ENCODE measurements at places on chromosomes 12 and 14.

DNA sequence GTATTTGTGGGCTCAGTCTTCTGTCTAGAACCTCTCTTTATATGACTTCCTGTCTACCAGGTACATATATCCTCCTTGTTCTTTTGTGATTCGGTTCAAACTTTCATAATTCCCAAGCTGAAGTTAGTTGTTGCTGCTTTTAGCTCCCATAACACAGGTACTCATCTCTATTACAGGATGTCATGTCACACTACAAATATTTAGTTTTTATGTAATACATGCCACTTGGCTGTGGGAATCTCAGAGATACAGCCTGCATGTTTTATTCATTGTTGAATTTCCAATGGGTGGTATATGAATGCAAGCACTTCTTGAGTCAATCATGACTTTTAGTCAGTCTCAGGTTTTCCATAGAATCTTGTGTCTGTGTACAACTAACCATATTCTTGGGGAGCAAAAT lies 122.7 kb downstream of the SINHCAF start:
- no peak for DNase-seq

- DNase-seq = no peak
Observed at GRCh38 chr12:101108130-101108529, 101.9 kb downstream of the SLC5A8 start.

DNA sequence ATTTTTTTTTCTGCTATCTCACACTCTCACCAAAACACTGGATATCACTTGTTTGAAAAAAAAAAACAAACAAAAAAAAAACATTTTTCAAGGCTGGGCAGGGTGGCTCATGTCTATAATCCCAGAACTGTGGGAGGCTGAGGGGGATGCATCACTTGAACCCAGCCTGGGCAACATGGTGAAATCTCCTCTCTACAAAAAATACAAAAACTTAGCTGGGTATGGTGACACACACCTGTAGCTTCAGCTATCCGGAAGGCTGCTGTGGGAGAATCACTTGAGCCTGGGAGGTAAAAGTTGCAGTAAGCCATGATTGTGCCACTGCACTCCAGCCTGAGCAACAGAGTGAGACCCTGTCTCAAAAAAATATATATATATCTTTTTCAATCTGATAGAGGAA lies 66.2 kb downstream of the EPS8 start:
- DNase-seq = no peak

DNA sequence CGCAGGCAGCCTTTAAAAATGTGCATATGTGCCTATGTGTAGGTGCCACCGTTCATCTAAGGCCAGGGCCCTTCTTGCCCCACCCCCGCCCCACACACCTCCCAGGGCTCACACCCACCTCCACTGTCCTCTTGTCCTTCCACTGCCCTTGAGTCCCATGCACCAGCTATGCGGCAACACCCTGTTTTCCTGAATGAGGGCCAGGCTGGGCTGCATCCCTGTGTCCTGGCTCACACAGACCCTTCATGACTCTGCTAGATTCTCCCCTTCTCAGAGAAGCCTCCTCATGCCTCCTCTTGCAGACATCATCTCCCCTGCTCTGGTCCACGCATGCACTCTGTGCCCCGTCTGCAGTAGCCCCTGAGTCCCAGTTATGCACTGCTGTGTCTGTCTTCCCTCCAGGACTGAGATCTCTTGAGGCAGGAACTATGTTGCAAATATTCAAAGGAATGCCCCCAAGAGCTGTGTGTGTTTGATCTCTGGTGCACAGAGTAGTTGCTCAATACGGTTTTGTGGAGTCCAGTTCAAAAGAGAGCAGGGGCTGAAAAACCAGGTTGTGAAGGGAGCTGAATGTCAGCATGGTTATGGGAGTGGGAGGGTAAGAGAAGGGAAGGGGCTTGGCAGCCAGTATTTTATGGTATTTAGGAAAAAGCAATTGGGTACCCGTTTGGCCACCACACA lies 47.3 kb upstream of the ESRRB start:
- DNase-seq = no peak

GRCh38 chr12:69996722-69997121 lies 171.7 kb downstream of the MYRFL start:
- DNase-seq = no peak

DNA sequence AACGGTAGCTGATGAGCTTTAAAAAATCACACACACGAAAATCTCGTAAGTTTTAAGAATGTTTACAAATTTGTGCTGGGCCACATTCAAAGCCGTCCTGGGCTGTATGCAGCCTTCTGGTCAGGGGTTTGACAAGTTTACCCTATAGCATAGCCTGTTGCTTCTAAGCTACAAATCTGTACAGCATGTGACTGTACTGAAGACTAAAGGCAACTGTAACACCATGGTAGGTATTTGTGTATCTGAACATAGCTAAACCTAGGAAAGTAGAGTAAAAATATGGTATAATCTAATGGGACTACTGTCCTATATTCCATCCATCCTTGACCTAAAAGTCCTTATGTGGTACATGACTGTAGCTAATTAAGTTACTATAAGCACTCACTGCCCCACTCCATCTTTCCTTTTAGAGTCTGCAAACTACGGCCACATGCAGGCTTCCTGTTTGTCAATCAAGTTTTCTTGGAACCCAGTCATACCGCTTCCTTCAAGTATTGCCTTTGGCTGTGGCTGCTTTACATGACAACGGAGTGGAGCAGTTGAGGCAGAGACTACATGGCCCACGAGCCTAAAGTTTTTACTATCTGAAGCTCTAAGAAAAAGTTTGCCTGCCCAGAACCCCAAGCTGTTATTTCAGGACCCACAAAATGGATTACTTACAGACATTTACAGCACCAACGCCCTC lies 18.5 kb downstream of the KRT7 start:
- DNase-seq = peak; percentile 4

- no peak for DNase-seq
Observed at GRCh38 chr12:49260166-49260565, 4.7 kb upstream of the TUBA1C start.

GRCh38 chr12:29782871-29783772 lies 620 bp downstream of the TMTC1 start:
- no peak for DNase-seq

- no peak for DNase-seq
Observed at GRCh38 chr14:42470427-42470719, 863.7 kb downstream of the LRFN5 start.

DNA sequence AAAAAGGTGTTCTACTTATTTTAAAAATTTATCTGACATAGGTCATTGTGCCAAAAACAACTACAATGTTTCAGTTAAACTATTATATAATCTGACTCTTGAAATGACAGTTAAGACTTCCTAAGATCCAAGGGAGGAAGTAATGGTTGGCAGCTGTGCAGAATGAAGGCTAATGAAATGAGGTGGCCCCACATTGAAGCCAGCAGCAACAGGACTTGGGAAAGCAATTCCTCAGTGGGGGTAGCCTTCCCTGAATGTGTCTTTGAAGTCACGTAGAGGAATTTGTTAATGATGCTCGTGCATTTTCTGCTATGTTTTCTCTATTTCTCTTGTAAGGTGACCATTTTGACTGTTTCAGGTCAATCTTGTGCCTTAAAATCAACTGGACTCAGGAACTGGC lies 162.4 kb upstream of the DAAM1 start:
- no peak for DNase-seq

DNA sequence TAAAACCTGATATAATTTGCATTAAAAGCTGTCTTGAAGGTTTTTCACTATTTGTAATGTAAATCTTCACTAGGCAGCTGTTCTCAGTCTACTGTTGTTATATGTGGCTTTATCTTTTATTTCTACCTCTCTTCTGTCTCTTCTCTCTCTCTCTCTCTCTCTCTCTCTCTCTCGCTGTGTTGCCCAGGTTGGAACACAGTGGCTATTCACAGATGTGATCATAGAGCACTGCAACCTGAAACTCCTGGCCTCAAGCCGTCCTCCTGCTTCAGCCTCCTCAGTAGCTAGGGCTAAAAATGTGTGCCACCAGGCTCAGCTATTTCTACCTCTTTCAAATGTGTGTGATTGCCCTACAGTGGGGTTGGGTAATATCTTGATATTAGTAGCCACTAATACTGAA lies 21.1 kb downstream of the FUT8 start:
- DNase-seq = no peak

All from CD4-positive, alpha-beta T cell treated with Interleukin-4 for 4 hours (primary cell).